Suprapubic skin (tissue), 4 donors: ENCODE measurements at places on chromosomes 5 and 9. TPM values are rescaled to one million over a fixed set of nuclear protein-coding genes. Genes with fewer than 3 reads are reported as not detected.

- DNase-seq: no peak
These were observed 4.7 kb downstream of the CXXC5 start for GRCh38 chr5:139652788-139653241.

LURAP1L gene
- total RNA-seq: 14.4 TPM

GRCh38 chr9:86733929-86734328 lies 213.4 kb downstream of the GAS1 start:
- DNase-seq: no peak

- DNase-seq: no peak
These were observed 102.4 kb downstream of the ROR2 start for GRCh38 chr9:91847581-91848091.

SGCD gene
- total RNA-seq: 1.2 TPM

GRCh38 chr5:132017738-132018625 lies 6.5 kb upstream of the ACSL6 start:
- no peak for DNase-seq

GRCh38 chr5:139688751-139689372 lies 40.7 kb downstream of the CXXC5 start:
- DNase-seq: no peak

DNA sequence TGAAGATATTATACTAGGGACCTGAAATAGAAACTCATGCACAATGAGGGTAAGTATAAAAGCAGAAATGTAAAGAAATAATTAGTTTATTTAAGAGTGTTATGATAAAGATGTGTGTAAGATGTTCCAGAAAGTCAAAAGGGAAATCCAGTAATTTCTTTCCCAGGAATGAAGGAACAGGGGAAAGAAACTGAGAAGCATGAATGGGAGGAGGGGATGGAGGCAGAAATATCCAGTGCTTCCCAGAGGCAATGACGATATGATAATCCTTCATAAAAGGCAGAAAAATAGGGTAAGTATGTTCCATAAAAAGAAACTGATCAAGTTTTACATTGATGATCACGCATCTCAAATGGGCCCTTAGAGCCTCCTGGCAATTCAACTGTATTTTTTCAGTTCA lies 120.7 kb upstream of the LPAR1 start:
- no peak for DNase-seq

DNA sequence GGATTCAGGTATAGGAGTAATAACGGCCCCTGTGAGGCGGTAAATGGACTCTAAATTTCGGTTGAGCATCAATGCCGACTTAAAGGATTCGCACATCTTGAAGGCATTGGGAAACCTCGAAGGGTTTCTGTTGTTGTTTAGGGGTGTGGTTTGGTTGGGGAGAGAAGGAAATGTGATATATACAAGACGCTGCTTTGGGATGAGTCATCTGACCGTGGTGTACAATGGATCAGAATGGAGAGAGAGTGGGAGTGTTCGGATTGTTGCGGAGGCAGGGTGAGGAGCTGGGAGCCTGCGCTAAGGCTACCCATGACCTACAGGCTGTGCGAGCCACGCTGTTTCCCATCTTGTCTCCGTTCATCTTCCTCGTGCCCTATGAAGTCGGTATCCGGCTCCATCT lies 60.4 kb upstream of the ERCC6L2 start:
- no peak for DNase-seq

TMEM252 gene
- not detected for total RNA-seq

DNA sequence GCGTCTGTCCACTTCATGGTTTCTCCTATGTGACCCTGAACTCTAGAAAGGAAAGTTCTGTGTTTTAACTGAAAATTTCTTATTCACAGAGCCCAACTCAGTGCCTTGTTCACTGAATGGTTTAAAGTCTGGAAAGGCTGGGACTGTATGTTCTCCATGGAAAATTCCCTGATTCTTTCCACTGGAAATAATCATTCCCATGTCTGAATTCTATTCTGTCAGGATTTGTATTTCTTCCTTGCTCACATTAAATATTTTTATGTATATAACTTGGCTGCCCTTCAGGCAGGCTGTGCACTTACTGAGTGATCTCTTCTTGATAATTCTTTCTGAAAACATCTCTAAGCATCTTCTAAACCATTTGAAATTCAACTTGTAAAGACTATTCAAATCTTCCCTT lies 1126.9 kb upstream of the DMAC1 start:
- no peak for DNase-seq

SPATA9 gene
- not detected for total RNA-seq

DNA sequence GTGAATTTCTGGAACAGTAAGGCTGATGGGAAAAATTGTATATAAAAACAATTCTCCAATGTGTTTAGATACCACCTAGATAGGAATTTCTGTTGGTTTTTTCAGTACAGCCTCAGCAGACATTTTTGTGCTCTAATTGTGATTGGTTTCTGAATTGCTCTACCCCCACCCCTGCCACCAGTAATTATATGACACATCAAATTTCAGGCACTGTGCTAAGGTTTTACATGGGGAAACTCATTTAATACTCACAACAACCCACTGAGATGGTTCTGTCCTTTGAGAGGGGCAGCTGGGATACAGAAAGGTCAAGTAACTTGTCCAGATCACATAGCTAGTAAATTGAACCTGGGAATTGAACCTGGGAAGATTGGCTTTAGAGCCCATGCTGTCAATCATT lies 288.0 kb downstream of the ARHGEF28 start:
- no peak for DNase-seq

ZNF483 gene
- total RNA-seq: 4.5 TPM

FLT4 gene
- total RNA-seq: 0.79 TPM

GPR151 gene
- not detected for total RNA-seq

GRCh38 chr5:63961598-63962161 lies 565 bp downstream of the HTR1A start:
- DNase-seq: no peak

WNT8A gene
- not detected for total RNA-seq

SPINK13 gene
- not detected for total RNA-seq

DNA sequence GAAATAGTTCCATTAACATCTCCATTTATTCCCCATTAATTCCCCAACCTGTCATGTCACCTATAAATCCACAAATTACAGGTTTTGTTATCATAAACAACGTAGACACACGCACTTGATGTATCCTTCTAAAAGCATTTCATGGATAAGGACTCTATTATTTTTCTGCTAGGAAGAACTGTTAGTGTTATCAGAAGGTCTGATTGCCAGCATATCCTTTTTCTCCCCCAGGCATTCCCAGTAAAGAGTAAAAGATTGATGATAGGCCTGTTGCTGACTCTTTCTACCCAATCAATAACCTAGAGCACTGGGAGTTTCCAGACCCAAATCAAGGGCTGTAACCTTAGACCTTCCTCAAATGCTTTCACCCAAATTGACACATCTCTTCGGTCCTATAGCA lies 60.8 kb downstream of the RFK start:
- DNase-seq: no peak

FIBCD1 gene
- not detected for total RNA-seq

MIGA2 gene
- 28.3 TPM for total RNA-seq

DNA sequence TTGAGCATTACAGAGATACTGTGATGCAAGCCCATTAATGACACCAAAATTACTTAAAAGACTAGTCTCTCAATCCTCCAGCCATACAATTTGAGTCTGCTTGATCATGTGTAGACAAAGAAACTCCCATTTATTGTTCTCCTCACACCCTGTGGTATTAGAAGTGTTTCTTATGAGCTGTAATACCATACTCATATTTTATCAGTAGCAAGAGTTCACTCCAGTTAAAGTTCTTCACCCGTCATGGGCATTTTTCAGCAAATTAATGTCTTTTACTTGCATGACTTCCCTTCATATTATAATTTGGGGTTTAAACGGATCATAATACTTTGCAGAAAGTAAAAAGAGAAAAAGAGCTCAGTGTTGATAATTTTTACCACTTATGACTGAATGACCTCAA lies 242.9 kb downstream of the BNC2 start:
- DNase-seq: no peak

DNA sequence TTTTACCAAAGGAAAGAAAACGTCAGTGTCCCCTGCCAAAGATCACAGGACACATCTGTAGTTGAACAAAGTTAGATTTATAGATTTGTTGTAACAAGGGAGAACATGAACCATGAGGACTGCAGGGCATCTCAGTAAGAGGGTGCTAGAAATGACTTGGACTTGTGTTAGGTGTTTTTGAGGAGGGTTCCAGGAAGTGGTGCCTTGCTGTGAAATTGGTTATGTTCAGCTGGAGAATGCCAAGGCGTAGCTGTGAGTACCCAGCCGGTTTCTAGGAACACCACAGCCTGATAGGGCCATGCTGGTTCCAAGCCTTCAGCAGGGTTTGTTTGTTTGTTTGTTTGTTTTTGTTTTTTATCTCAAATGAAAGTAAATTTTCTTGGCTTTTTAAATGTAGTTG lies 5.3 kb downstream of the SPEF2 start:
- no peak for DNase-seq

DNA sequence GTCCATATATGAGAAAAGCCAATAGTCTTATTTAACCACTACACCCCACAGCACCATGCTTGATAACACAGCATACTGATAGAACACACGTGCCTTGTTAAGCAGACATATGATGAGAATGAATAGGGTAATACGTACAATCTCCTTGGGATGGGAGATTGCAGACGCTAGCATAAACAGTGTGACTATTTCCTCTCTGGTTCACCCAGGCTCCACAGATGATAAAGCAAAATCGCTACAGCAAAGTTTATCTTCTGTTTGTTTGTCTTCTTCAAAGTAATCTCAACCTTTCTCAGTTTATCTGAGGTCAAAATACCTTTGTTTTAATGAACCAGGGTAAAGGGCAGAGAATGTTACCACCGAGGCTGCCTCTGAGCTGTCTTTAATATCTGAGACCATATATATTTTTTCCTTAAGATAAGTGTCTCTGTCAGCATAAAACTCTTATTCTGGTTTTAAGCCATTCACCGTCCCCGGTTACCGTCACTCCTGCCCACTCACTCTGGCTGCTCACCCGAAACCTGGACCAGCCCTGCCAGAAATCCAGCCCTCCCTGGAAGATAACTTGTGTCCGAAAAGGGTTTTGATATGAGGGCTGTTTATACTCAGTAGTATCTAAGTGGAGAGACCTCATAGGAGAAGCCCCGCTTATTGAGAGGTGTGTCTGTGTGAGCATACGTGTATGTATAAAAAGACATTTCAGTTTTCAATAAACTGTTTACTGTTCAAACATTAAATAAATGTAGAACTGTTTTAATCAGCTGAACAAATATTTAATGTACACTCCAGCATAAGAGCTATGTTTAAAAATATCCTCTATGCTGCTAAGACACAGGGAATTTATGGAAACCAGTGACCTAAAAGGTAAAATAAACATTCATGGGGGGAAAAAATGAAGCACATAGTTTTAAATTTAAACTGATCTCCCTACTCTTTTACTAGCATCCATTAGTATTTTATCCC lies 465.4 kb downstream of the RASEF start:
- DNase-seq: no peak

CSF1R gene
- 22.8 TPM for total RNA-seq

GRCh38 chr9:38295764-38296163 lies 96.7 kb upstream of the ALDH1B1 start:
- DNase-seq: no peak

DNA sequence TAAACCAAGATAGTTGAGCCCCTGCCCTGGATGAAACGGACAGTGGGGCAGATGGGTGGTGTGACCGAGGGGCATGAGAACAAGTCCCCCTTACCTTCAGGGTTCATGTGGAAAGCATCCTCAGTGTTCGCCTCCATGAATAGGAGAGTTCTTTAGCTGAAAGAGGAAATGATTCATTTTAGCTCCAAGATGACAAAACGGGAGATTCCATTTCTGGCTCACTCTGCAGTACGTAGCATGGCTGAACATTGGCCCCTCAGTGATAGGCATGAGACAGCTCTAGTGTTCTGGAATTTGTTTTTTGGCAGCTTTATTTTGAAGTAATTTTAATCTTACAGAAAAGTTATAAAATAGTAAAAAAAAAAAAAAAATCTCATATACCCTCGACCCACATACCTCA lies 70.2 kb upstream of the AGXT2 start:
- no peak for DNase-seq

- no peak for DNase-seq
These were observed 23.0 kb downstream of the SPARC start for GRCh38 chr5:151663617-151664293.

- no peak for DNase-seq
These were observed 18.6 kb upstream of the AGXT2 start for GRCh38 chr5:35066260-35066795.

DNA sequence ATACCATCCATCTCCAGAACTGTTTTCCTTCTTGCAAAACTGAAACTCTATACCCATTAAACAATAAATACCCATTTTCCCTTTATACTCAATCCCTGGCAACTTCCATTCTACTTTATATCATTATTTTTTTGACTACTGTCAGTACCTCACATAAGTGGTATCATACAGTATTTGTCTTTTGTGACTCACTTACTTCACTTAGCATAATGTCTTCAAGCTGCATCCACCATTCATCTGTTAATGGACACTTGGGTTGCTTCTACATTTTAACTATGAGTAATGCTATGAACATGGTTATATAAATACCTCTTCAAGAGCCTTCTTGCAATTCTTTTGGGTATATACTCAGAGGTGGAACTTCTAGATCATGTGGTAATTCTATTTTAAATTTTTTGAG lies 11.6 kb upstream of the TYRP1 start:
- DNase-seq: no peak

- no peak for DNase-seq
These were observed 37.0 kb upstream of the CRB2 start for GRCh38 chr9:123318961-123319421.

HK3 gene
- total RNA-seq: 0.93 TPM

- no peak for DNase-seq
These were observed 24.5 kb downstream of the FGD3 start for GRCh38 chr9:92971776-92972175.

GRCh38 chr9:83677596-83677995 lies 30.2 kb downstream of the UBQLN1 start:
- DNase-seq: no peak

PNPLA7 gene
- total RNA-seq: 28.9 TPM

DNA sequence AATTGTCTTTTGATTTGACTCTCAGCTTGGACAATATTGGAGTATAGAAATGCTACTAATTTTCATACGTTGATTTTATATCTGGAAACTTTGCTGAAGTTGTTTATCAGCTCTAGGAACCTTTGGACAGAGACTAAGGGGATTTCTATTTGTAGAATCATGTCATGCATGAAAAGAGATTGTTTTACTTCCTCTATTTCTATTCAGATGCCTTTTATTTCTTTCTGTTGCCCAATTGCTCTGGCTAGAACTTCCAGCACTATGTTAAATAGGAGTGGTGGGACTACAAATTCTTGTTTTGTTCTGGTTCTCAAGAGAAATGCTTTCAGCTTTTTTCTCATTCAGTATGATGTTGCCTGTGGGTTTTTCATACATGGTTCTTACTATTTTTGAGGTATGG lies 112.8 kb upstream of the CDH12 start:
- no peak for DNase-seq

DNA sequence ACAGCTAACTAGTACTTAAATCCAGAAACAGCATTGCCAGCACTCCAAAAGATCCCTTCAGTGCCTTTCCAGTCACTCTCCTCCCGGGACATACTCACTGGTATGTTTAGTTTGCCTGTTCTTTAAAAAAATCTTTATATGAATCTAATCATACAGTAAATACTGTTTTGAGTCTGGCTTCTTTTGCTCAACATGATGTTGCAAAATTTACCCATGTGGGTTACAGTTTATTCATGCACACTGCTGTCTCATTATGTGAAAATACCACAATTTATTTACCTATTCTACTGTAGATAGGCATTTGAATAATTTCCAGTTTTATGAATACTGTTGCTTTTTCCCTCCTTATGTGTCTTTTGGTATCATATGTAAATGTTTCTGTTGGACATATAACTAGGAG lies 13.5 kb downstream of the NDFIP1 start:
- DNase-seq: no peak

- no peak for DNase-seq
These were observed 817.8 kb downstream of the MTRR start for GRCh38 chr5:8686707-8687106.
